KBM-7 (cell line): ENCODE measurements at places on chromosomes 12 and 14.

DNA sequence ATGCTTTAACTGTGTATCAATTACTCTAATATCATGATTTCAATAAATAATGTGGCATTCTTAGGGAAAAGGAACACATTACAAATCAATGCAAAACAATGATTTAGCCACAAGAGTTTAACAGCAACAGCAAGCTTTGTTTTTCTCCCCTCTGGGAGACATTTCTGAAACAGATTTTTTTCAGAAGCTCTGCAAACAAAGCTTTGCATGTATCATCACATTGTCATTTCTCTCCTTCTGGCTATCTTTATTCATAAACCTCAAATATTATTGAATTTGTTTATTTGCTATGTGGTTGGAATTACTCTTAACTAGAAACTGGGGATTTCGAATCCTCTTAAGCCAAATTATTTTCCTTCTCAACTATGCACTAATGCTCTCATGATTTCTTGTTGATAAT is 278.4 kb upstream of the ATXN7L3B start:
- DNase-seq = no peak

GRCh38 chr14:106493962-106494823 is 967.8 kb downstream of the TMEM121 start:
- DNase-seq = no peak

- no peak for DNase-seq
Measured at GRCh38 chr12:98275131-98275475, 240.3 kb upstream of the TMPO start.

- DNase-seq = no peak
Measured at GRCh38 chr14:72844524-72844923, 49.4 kb downstream of the DPF3 start.

DNA sequence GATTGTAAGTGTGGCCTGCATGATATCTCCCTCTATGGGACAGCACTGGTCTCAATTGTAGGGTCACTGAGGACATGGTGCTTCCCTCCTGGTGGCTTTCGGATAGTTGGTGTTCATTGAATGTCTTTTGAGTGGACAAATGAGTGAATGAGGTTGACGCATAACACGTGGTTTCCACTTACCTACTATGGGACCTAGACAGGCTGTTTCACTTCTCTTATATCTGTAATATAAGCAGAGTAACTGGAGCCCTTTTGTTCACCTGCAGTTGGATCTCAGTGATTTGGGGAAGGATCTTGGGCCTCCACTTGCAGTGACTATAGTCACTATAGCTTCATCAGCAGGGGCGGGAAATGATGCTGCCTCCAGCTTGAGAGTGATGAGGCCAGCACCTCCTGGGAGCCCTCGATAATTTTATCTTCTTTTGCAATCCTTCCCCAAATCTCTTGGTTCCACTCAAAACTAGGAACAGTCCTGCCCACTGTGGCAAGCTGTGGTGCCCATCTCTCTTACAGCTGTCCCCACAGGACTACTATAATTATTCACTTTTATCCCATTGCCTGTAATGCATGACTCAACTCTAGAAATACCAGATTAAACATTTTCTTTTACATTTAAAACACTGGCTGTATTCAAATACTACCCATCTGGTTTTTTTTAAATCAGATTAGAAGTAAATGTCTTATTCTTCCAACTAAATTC is 242.9 kb downstream of the CHST11 start:
- no peak for DNase-seq

GRCh38 chr12:25958428-25959070 is at the start of gene RASSF8:
Gene RASSF8, plus strand, starts transcription at chr12:25958682. Its CDS starts 96,662 bp downstream, at chr12:26055344.
- peak; percentile 40 for DNase-seq

DNA sequence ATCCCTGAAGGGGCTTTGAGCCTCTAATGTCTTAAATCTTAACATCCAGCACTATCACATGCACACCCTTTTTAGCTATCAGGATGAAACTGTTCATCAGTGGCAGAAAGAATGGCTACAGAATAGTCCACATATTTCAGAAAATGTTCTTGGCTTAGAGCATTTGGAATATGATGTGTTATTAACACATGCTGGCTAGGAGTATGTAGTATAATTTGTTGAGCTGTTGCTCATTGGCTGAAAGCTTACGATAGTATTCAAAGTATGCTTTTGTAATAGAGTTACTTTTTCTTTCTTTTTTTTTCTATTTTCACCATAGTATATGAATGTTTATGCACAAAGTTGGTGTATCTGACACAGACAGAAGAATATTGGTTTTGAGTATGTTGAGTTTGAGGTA is 55.1 kb downstream of the MNAT1 start:
- DNase-seq = no peak

- no peak for DNase-seq
Measured at GRCh38 chr12:109706747-109707469, 6.7 kb upstream of the FAM222A start.

DNA sequence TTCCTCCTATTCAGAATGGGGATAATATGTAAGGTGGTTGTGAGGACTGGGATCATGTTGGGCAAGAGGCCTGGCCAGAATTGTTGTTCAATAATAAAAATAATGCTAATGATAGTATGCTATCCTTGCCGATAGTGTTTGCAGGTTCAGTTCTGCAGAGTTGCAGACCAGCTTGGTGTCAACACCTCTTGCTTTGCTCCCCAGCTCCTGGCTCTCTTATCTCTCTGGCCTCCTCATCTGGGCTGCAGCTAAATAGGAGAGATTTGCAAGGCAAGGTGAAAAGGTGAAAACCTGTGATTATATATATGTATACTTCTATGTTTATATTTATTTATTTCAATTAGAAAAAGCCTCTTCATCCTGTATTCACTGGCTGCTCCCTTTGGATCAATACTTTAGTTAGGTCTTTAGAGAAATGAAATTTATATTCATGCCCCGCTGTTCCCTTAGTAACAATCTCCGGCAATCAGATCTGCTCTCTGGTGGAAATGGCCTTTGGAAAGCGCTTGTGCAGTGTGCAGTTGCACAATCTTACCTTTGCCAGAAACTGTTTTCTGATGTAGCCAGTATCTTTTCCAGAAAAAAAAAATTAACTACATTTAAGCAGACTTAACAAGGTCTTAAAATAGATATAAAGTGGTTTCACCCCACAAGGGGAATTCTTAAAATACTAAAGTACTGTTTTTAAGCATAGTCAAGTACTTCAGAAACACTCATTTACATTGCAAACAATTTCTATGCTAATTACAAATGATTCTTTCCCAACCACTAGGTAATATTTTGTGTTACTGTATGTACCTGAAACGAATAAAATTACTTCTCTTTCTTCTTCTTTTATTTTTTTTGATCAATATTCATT is 19.1 kb upstream of the ACVR1B start:
- DNase-seq = no peak
